Activated CD8-positive, alpha-beta T cell treated with anti-CD3 and anti-CD28 coated beads for 36 hours (primary cell): ENCODE measurements at places on chromosomes 13 and 19. TPM values are rescaled to one million over a fixed set of nuclear protein-coding genes. Genes with fewer than 3 reads are reported as not detected.

GRCh38 chr19:4929186-4929585, 19.9 kb downstream of the UHRF1 start:
- DNase-seq, result no peak

The IGFL2 gene
- total RNA-seq, result not detected

DNA sequence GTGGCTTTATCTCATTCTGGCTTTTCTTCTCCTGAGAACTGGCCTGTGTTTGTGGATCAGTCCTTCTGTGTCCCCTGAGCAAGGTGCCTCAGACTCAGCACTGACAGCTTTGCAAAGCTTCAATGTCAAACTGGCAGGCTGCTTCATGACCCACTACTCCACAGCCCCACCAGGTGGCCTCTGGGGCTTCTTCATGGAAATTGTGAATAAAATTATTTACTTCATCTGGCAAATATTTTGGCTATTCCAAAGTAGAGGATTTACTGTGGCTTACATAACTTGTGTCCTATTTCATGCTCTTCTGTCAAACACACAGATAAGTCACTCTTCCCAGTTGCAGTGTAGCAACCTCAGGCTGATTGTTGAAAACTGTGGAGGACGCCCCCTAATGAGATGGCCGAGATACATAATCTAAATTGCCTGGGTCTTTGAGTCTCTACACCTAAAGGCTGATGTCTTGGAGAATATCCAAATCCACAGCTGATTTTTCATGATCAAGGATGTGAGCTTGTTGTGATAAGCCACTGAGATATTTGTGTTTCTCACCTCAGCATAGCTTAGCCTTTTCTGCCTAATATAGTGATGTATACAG, 721.9 kb upstream of the SLC10A2 start:
- no peak for DNase-seq

The ZNF541 gene
- total RNA-seq, result 0.29 TPM

The KLC3 gene
- not detected for total RNA-seq

GRCh38 chr19:37691881-37692504, 27.6 kb downstream of the ZNF607 start:
- DNase-seq, result peak; percentile 90

The PTPRH gene
- not detected for total RNA-seq

GRCh38 chr13:61727767-61728166, 312.1 kb upstream of the PCDH20 start:
- DNase-seq, result no peak
